ENCODE measurements at places on chromosomes 6 and 20. TPM values are rescaled to one million over a fixed set of nuclear protein-coding genes. Genes with fewer than 3 reads are reported as not detected.

MROH8 gene
- 0.89 TPM for total RNA-seq

SLC44A4 gene
- 0.30 TPM for total RNA-seq

PTPRT gene
- total RNA-seq: not detected

SGK2 gene
- 0.74 TPM for total RNA-seq

Data from smooth muscle cell of the umbilical artery (primary cell).